ENCODE measurements at places on chromosomes 16 and 17.

DNA sequence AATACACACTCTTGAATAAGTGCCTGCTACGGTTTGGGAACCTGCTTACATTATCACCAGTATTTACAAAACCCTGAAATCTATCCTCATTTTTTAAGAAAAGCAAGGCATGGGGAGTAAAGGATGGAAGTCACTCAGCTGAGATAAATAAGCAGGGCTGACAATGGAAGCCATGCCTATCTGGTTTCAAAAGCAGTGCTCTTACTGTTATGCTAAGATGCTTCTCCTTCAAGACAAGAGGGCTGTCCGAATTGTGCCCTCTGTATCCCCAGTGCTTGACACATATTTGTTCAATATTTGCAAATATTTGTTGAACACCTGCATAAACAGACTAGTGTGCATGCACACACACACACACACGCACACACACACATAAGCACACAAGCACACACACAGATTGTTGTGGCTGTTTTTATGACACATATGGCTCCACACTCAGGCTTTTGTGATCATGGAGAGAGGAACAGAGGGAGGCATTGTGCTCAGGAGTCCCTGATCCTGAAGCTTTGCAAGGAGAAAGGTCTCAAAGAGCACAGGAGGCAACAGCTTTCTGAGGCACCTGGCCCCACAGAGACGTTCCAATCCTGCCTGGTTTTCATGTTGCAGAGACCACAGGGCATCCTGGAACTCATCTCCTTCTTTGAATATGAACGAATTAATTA lies 401.6 kb upstream of the CDH11 start:
- no peak for DNase-seq

DNA sequence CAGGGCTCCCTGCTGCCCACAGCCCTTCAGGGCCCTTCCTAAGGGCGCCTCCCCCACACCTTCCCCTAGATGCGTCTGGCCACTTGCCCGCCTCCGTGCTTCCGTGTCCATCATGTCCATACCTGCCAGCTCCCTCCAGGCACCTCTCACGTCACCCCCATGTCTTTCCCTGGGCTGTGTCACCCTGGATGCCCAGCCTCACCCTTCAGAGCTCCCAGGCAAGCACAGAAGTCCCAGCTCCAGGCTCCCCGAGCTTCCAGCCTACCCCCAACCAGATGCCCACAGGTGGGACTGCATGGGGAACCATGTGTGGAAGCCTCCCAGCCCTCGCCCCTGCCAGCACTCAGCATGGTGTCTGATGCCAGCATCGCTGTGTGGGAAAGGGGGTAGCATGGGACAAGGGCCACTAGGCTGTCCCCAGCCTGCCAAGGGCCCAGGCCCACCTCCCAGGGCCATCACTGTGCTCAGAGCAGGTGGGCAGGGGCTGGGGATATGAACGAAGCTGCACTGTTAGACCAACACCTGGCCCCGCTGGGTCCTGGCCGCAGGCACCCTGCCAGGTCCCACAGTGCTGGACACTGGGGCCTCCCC lies 1.9 kb upstream of the AXIN1 start:
- no peak for DNase-seq

DNA sequence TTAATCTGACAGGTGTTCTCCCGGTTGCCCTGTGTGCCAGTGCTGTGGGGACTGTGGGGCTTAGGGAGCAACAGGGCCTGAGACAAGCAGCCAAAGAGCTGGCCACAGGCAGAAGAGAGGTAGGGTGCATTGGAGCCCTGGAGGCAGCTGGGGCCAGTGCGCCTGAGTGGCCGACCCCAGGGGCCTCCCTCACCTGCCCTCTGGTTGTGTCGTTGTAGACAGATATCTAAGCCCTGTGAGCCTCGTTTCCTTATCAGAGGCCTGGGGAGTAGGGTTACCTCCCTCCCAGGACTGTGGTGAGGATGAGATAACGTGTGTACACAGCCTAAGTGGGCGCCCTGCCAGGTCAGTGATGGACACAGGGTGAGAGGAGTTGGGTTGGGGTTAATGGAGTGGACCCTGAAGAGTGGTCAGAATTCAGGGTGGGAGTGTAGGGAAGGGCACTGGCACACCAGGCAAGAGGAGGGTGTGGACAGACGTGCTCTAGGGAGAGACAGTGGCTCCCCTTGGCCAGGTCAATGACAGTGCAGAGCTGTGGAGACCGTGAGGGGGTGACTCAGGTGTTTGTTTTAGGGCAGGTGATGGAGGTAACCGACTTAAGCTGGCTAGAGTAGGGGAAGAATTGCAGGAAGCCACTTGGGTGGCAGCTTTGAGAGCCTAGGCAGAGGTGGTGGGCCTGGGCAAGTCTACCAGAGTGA lies 3.4 kb downstream of the NARF start:
- no peak for DNase-seq

DNA sequence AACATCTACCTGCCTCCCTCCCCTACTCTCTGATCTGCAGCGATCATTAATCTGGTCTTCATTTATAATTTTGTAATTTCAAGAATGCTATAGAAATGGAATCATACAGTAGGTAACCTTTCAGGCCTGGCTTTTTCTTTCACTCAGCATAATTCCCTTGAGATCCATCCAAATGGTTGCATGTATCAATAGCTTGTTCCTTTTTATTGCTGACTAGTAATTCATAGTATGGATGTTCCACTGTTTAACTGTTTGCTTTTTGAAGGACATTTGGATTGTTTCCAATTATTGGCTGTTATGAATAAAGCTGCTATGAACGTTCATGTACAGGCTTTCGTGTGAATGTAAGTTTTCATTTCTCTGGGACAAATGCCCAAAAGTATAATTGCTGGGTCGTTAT lies 125.2 kb downstream of the USP31 start:
- DNase-seq, result no peak

- no peak for DNase-seq
Observed at GRCh38 chr17:286571-286970, 66.0 kb downstream of the RPH3AL start.
